ENCODE measurements at places on chromosomes 3 and 15. TPM values are rescaled to one million over a fixed set of nuclear protein-coding genes. Genes with fewer than 3 reads are reported as not detected.

IQCH gene
- 1.9 TPM for total RNA-seq

PLCH1 gene
- 0.30 TPM for total RNA-seq

GOLGA6D gene
- not detected for total RNA-seq

CSPG5 gene
- 0.17 TPM for total RNA-seq

TM4SF1 gene
- 155 TPM for total RNA-seq

SLC51A gene
- total RNA-seq, result not detected

CCR9 gene
- total RNA-seq, result not detected

COLQ gene
- 0.17 TPM for total RNA-seq

C2CD4A gene
- not detected for total RNA-seq

CILP gene
- total RNA-seq, result under 0.01 TPM

OCA2 gene
- total RNA-seq, result not detected
